Upper lobe of right lung (tissue), 1 donor: ENCODE measurements at places on chromosomes 16 and 17. TPM values are rescaled to one million over a fixed set of nuclear protein-coding genes. Genes with fewer than 3 reads are reported as not detected.
A peak's percentile ranks its signal among the peaks of the same experiment; 100 is the strongest.

GRCh38 chr17:16007439-16007838 lies 7.8 kb downstream of the TTC19 start:
- DNase-seq, result no peak

GRCh38 chr17:37220607-37220953 lies 155.2 kb upstream of the C17orf78 start:
- DNase-seq, result no peak

DNA sequence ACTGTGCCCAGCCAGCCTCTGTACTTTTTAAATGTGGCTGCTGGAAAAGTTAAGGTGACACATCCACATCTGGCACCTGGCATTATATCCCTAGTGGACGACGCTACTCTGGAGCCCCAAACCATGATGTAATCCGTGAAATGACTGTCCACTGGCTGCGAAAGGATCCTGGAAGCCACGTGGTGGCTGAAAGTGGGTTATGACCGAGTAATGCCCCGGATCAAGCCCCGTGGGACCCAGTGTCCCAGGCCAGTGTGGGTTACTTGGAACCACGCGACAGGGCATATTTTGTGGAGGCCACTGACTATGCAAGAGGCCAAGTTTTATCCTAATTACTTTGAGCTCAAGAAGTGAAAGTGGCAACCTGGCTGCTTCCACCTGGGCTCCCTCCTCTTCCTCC lies 79.6 kb downstream of the PGS1 start:
- DNase-seq, result no peak

DNA sequence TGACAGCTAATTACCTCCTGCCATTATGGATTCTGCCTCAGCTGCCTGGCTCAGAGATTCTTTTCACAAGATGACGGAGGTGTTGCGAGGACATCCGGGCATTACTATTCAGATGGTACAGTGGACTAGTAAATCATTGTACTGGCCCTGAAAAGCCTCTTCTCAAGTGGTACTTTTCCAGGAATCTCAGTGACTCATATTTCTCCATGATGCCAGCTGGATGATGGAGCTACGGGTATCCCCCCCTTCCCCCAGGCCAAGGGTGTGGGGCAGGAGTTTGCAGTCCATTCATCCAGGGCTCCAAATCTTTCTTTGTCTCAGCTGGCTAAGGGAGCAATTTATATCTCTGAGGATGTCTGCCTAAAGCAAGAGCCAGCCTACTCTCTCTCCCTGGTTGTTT lies 107.7 kb upstream of the GPR139 start:
- DNase-seq, result no peak

DNA sequence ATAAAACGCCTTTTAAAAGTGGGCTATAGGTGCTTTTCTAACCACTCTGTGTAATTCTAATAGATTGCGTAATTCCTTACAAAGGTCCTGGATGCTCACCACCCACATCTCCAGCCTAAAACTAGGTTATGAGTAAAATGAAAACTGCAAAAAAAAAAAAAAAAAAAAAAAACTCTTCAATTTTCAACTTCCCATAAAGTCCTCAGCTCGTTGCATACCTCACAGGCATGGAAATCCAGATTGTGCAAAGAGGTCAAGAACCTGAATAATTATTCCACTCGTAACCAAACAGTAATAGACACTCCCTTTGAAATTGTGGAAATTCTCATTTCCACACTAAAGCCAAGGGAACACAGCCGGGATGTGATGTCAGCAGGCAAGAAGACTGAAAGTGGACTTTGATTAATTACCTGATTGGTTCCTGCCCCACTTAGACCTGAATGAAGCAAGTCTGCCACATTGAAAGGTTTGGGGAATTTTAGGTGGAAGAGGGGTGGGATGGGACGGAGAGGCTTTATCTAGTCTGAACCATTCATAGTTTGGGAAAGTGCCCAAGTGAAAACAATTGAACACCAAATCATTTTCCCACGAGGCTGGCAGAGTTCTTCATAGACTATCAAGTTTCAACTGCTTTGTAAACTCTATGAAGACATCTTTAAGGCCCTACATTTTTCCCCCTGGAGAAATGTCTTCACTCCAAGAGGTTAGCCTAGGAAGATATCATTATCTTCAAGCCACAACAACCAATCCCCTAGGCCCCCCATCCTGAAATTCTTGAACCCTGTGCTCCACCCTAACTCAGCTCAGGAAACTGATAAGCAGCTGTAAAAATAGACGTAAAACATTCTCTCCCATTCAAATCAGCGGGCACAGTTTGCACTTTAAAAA lies 49.1 kb upstream of the TANC2 start:
- DNase-seq, result no peak

- no peak for DNase-seq
Measured at GRCh38 chr17:51351890-51352289, 91.5 kb downstream of the UTP18 start.

- no peak for DNase-seq
Measured at GRCh38 chr16:69150146-69150865, 17.9 kb downstream of the UTP4 start.

DNA sequence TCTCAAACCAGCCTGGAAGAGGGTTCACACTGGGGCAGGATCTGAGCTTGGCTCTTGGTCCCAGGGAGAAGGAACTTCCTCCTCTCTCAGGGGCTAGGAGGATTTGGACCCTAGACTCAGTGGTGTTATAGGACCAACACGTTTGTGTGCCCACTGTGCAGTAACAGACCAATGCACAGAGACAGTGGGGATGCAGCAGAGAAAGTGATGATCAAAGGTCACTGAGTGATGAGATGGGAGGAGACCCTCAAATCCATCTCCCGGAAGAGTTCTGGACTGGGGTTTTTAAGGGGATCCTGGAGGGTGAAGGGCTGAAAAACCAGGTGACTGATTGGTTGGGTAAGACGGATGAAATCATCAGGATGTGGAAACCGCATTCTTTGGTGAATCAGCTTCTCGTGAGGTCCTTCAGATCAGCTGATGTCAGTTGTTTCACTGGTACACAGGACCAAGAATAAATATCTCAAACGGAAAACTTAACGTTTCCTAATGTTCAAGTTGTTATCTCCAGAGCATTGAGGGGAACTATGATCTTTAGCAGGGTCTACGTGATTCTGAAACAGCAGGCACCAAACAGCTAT lies 3.3 kb upstream of the VAC14 start:
- no peak for DNase-seq

- no peak for DNase-seq
Measured at GRCh38 chr17:20159406-20160069, 150.4 kb downstream of the SPECC1 start.

GRCh38 chr16:88599092-88599733 lies 29.0 kb downstream of the ZC3H18 start:
- DNase-seq, result peak; percentile 85

DNA sequence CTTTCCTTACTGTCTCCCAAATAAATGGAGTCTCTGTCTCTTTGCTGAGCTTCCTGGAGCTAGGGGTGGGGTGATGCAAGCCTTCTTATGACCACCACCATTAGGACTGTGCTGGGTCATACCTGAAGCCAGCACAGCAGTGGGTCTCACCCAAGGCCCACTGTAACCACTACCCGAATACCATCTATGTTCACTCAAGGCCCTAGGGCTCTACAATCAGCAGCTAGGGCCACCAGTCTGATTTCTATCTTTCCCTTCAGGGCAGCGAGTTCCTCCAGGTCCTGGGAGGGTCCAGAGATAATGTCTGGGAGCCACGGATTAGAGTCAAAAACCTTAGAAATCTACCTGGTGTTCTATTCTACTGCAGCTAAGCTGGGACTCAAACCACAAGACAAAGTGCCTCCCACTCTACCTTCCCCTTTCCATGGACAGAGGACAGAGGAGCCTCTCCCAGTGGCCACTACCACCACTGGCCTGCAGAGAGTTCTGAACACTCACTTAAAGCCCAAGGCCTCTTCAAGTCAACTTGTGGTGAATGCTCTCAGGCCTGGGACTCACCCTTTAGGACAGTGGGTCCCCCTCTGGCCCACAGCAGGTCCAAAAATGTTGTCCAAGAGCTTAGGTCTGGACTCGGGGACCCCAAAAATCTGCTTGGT lies 10.9 kb upstream of the TMEM219 start:
- no peak for DNase-seq

GRCh38 chr17:499951-500461 lies 147.4 kb upstream of the RPH3AL start:
- DNase-seq, result no peak

DNA sequence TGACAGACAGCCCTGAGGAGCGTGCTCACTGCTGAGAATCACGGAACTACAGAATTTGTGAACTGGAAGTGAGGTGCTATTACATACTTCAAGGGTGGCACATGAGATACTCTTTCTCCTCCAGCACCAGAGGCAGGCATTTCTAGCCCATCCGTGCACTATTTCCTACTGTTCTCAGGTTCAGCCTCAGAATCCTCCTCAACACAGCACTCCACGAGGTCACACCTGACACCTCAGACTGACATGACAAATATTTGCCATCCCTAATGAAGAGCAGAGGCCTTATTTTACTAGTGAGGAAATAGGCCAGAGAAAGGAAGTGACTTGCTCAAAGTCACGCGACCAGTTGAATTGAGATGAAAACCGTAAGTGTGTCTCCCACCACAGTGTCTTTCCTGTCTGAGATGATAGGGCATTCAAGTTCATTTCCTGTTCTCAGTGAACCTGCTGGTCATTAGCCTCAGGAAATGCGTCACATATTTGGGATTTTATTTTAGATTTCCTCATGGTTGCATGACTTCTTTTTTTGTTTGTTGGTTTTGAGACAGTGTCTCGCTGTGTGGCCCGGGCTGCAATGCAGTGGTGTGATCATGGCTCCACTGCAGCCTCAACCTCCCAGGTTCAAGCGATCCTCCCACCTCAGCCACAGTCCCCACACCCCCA lies 23.6 kb downstream of the SEZ6 start:
- no peak for DNase-seq

- no peak for DNase-seq
Measured at GRCh38 chr17:79269620-79270019, 195.0 kb downstream of the ENGASE start.

- DNase-seq, result no peak
Measured at GRCh38 chr16:54275956-54276355, 10.6 kb downstream of the IRX3 start.

DNA sequence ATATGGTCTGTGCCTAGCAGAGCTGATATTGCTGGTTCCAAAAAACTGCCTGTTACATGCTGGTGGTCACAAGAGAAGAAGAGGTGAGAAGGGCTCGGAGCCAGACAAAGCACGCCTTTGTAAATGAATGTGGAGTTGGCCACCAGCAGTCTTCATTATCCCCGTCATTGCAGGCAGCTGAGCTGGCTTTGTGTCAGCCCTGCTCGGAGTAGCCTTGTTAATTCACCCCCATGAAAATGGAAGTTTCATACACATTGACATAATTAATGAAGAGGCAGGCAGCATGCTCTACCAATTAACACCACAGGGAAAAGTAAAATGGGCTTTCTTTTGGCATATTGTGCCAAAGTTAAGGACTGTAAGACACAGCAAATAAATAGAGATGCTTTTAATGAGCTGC lies 113.7 kb upstream of the RBFOX1 start:
- no peak for DNase-seq

DNA sequence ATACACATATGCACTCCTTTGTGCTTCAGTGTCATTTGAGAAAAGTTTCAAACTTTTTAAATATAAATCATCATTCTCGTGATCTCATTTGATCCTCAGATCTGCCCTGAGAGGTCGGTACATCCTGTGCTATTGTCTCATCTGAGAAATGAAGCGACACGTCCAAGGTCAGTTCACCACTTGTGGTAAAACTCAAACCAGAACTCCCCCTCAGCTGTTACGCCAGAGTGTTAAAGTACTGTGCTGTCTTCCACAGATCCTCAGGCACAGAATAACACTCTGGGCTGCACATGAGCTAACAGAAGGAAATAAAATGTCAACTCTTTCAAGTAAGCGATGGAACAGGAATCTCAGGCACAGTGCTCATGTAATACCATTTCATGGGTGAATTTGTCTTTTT lies 31.4 kb downstream of the ANKFN1 start:
- no peak for DNase-seq

DNA sequence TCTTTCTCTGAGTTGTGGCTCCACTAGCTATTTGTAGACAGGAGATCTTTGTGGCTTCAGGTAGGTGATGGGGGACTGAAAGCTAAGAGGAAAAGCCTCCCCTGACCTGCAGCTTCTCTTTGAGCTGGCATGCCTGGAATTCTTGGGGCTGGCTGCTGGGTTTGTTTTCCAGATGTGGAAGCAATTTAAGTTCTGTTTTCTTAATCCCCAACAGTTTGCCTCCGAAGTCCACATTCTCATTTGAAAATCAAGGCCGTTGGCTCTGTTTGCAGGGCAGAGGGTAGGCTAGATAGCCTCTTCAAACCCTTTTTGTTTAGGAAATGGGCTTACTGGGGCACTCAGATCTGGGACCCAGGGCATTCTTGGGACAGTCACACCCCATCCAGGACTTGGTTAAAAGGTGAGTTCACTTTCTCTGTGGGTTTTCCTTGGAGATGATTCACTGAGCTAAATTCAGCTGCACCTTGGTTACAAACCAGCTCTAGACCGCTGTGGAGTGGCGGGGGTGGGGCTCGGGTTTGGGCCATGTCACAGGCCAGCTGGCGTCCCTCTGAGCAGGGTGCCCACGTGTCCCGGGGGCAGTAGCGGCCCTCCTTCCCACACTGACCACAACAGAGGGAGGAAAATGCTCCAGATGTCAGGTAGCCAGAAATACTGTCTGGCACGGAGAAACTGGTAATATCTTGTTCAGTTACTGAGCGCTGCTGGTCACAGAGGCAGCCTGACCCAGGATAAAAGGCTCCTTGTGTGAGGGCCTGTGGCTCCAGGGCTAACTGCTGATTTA lies 108.5 kb downstream of the RAB11FIP4 start:
- DNase-seq, result peak; percentile 89

- no peak for DNase-seq
Measured at GRCh38 chr16:84040823-84041820, 1.5 kb downstream of the SLC38A8 start.

DNA sequence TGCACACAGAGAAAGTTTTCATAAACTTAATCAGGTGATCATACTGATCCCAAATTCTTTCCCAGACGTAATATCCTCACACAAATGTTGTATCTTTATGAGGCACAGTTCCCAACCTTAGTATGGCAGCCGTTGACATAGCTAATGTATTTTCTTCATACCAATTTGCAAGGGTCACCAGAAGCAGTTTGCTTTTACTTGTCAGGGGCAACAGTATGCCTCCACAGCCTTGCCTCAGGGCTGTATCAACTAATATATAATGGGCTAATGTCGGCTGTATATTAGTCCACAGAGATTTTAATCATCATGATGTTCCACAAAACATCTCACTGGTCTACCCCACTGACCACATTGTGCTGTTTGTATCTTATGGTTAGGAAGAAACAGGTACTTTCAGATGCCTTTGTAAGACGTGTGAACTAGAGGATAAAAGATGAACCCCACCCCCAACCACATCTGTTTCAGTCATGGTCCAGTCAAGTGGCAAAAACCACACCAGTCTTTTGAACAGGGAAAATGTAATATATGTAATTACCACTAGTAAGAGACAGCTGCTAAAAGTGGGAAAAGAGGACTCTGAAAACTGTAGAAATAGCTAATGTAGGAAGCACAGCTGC lies 55.2 kb downstream of the GAN start:
- no peak for DNase-seq

PIPOX gene
- 0.87 TPM for total RNA-seq

ADAD2 gene
- 0.52 TPM for total RNA-seq

CDH3 gene
- total RNA-seq, result 9.6 TPM

WNK4 gene
- total RNA-seq, result 0.38 TPM

SLC52A1 gene
- total RNA-seq, result 0.26 TPM

ARL16 gene
- 19.5 TPM for total RNA-seq

PIRT gene
- not detected for total RNA-seq

ABCA9 gene
- 11.1 TPM for total RNA-seq

PPL gene
- total RNA-seq, result 78.1 TPM

TBC1D26 gene
- total RNA-seq, result not detected

COPZ2 gene
- total RNA-seq, result 24.5 TPM
